ENCODE measurements at places on chromosomes 1 and 21.

GRCh38 chr1:14062669-14063068 is 362.7 kb downstream of the PRDM2 start:
- H3K4me1 ChIP-seq: no peaks in the 10 kb centered on the region
- no peaks in the 10 kb centered on the region for H3K36me3 ChIP-seq
- H3K27ac ChIP-seq: no peak overlapping the region
- H3K27me3 ChIP-seq: no peaks in the 10 kb centered on the region

DNA sequence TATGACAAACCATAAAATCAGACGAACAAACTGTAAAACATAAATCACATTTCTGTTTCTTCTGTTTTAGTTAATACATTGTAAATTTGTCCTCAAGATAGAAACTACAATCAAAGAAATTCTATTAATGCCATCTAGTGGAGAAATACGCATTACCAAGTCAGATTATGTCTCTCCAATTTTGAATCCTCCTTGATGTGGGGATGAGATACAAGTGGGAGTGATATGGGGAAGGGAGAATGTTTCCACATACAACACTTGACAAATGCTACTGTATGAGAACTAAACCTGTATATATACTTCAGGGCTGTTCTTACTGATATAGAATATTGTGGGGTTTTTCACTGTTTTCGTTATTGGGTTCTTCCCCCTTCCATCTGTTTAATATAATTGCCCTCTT is 2.6 kb downstream of the HFM1 start:
- H3K4me3 ChIP-seq: no peak overlapping the region
- no peaks in the 10 kb centered on the region for H3K36me3 ChIP-seq

DNA sequence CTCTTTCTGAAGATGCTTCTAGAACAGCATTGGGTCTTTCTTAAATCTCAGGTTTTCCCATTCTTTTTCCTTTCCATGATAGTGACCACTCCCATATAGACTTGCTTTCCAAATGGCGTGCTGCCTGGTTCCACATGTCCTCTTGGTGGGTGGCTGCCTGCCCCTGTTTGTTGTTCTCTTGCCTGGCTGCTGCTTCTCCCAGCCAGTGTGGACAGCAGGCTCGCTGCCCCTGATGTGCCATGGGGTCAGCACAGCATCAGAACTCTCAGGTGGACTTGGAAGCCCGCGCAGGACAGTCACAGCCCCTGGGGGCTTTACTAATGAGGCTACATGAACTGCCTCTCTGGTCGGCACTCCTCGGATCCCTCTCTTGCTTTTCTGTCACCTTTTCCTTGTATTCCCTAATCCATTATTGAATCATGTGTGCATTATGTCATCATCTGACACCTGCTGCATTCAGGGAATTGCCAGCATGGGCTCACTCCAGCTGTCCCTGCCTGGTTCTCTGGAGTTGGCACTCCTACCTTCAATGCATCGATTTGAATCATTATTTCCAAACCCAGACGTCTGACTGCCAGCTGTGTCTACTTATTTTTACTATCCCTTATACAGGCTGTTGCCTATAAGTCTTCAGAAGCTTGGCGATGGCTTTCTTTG is 100.5 kb upstream of the COA6 start:
- H3K4me3 ChIP-seq: no peak overlapping the region
- H3K4me1 ChIP-seq: no peaks in the 10 kb centered on the region
- no peak overlapping the region for H3K27ac ChIP-seq
- H3K27me3 ChIP-seq: no peaks in the 10 kb centered on the region

DNA sequence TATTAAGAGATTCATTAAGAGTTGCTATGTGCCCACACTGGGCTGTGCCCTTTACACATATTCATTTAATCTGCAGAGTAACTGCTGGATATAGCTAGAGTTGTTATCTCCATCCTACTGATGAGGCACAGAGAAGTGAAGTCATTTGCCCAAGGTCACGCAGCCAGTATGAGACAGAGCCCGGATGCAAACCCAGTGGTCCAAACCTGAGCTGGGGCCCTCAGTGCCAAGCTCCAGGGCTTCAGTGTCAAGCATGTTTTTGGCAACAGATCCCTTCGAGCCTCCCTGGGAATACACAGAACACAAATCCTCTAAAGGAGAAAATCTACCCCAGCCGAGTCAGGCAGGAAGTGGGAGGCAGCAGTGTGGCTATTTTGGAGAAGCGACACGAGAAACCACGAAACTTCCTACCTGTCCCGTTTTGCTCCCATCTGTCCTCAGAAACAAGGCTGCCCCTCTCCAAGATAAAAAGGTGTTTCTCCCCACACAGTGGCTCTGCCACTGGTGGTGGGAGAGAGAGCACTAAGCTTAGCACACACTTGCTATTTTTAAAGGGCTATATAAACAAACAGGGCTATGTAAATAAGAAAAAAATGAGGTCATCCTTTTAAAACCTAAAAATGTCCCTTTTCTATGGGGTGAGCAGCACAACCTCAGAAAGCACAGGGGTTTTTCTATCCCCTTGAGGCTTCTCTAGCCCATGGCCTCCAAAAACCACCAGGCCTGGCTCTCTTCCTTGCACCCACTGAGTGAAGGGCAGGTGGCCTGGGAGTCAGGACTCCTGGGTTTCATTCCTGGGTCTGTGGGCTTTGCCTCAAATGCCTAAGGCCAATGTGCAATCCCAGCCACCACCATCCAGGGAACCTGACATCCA is 138.6 kb upstream of the EDN2 start:
- H3K36me3 ChIP-seq: peaks cover 9% of the 10 kb centered on the region
- H3K4me3 ChIP-seq: no peak overlapping the region
- no peaks in the 10 kb centered on the region for H3K27me3 ChIP-seq
- no peak for DNase-seq
- H3K27ac ChIP-seq: no peak overlapping the region

DNA sequence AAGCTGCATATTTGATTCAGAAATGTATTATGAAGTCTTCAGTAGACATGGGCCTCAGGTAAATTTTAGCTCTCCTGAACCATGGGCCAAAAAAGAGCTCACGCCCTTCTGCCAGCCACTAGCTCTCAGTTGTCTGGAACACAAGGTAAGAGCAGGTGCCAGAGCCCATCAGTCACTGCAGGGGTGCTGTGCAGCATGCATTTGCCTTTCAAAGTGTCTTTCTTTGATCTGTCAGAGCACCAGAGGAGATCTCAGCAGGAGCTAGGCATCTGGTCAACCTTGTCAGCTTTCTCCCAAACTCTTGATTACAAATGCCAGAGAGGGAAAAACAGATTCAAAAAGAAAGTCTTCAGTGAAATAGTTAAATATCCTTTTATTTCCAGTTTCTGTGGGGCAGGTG is 332.3 kb downstream of the COL11A1 start:
- DNase-seq: no peak
- H3K36me3 ChIP-seq: no peaks in the 10 kb centered on the region
- no peak overlapping the region for H3K4me3 ChIP-seq
- H3K27me3 ChIP-seq: no peaks in the 10 kb centered on the region
- H3K27ac ChIP-seq: no peak overlapping the region

- no peaks in the 10 kb centered on the region for H3K4me1 ChIP-seq
- H3K27ac ChIP-seq: no peak overlapping the region
- H3K27me3 ChIP-seq: no peaks in the 10 kb centered on the region
Measured at GRCh38 chr1:82486969-82487368, 686.2 kb downstream of the ADGRL2 start.

DNA sequence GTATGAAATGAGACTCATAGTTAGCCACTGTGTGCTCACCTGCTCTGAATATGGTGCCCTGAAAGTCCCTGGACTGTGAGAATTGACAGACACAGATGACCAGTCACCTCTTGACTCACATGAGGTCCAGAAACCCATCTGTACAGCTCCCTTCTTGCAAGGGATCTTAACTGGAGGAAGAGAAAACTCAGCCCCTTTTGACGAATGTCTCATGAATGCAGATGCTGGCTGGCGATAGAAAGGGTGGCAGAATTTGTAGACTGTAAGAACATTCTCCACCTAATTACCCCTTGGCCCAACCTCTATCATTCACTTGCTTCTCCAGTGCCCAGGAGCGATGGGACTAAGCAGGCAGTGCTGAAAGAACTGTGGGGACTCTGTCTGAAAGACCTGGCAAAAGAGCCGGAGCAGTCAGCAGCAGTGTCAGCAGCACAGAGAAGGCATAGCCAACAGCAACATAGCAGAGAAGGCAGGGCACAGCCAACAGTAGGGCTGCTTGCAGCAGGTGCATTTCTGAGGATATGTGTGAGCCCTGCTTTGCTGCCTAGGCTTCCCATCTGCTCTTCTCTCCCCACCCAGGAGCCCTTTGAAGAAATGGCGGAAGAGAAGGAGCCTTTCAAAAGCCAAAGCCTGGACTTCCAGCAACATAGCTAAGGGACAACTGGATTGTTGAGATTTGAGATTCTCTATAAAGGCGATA is 25.8 kb upstream of the IFNGR2 start:
- no peak overlapping the region for H3K27ac ChIP-seq
- H3K36me3 ChIP-seq: no peaks in the 10 kb centered on the region
- no peak for DNase-seq
- H3K4me3 ChIP-seq: no peak overlapping the region
- H3K27me3 ChIP-seq: no peaks in the 10 kb centered on the region

DNA sequence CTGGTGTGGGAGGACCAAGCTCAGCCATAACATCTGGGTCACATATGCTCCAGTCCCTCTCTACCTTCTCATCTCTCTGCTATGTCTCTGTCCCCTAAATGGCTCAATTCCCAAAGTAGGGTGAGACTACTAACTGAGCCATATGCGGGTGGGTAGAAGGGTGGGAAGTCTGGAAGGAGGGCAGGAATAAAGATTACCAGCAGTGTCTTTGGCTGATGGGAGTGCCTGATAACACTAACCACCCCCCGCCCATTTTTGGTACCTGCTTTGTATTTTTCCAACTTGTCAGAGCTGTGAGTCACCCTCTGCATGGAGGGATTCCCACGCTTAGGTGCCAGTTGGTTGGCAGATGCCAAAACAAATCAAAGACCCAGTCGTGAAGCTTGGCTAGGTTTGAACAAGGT is 14.9 kb upstream of the SSBP3 start:
- no peak for DNase-seq
- H3K4me3 ChIP-seq: no peak overlapping the region
- no peak overlapping the region for H3K27ac ChIP-seq
- no peaks in the 10 kb centered on the region for H3K27me3 ChIP-seq
- H3K36me3 ChIP-seq: no peaks in the 10 kb centered on the region
- no peaks in the 10 kb centered on the region for H3K4me1 ChIP-seq

DNA sequence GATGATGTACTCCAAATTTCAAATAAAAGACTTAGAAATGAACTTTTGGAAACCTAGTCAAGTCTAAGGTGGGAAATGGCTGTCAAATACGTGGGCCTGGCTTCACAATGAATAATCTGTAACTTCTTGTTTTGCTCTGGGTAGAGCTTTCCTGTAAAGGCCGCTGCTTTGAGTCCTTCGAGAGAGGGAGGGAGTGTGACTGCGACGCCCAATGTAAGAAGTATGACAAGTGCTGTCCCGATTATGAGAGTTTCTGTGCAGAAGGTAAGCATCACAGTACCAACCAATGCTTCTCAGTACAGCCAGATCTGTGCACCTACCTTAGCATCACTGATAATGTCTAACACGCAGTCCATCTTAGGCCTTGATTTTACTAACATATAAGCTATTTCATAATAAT is 73.6 kb downstream of the TPR start:
- no peaks in the 10 kb centered on the region for H3K4me1 ChIP-seq
- H3K27me3 ChIP-seq: no peaks in the 10 kb centered on the region
- no peak for DNase-seq
- H3K4me3 ChIP-seq: no peak overlapping the region
- no peak overlapping the region for H3K27ac ChIP-seq

DNA sequence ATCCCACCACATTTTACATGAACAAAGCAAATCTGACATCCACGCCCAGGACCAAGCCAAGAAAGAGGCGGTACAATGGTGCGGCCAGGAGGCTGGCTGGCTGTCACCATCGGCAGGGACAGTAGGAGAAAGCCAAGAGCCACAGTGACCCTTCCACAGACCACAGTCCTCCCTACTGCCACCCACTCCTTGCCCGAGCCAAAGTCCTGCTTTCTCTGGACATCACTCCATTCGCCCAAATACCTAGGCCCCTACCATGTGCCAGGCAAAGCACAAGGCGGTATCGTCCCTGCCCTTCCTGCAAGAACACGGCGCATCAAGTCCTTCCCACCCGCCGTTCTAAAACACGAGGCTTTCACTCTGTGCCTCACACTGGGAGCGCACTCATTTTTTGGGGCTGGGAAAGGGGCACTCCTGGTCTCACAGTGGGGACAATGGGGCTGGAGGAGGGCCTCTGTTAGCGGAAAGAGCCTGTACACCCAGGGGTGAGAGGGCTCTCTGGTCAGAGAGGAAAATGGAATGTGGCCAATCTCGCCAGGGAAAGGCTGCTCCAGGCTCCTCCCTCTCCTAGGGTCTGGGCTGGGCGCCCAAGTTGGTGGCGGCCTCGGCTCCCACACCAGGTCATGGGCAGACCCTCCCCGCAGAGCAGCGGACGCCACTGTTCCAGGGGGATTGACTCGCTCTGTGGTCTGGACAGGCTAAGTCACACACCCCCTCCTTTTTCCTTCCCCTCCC is 26.5 kb downstream of the SSBP3 start:
- no peaks in the 10 kb centered on the region for H3K36me3 ChIP-seq
- no peaks in the 10 kb centered on the region for H3K27me3 ChIP-seq
- H3K4me3 ChIP-seq: no peak overlapping the region
- H3K27ac ChIP-seq: no peak overlapping the region

DNA sequence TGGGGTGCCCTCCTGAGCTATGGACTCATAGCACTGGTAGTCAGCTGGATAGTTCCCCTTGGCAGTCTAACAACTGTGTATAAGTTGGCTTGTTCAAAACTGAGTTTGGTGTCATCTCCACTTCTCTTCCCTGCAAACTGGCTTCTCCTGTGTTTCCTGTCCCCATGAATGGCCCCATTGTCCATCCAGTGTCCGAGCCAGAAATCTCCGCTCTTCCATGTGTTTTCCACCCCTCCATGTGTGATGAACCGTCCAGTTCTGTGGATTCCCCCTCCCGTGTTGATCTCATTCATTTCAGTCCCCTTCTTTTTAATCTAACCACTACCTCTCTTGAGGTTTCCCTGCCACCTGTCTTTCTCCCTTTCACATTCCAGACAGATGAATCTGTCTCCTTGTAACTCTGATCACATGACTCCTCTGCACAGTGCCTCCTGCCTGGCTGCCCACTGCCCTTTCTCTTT is 195.7 kb downstream of the ROR1 start:
- H3K4me3 ChIP-seq: no peak overlapping the region
- no peaks in the 10 kb centered on the region for H3K27me3 ChIP-seq
- no peaks in the 10 kb centered on the region for H3K36me3 ChIP-seq
- DNase-seq: no peak
- no peak overlapping the region for H3K27ac ChIP-seq

DNA sequence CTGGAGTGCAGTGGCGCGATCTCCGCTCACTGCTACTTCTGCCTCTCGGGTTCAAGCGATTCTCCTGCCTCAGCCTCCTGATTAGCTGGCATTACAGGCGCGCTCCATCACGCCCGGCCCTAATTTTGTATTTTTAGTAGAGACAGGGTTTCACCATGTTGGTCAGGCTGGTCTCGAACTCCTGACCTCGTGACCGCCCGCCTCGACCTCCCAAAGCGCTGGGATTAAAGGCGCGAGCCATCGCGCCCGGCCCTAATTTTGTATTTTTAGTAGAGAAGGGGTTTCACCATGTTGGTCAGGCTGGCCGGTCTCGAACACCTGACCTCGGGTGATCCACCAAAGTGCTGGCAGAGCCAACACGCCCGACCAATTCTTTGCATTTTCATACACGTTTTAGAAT is 48.0 kb upstream of the LCE5A start:
- H3K27ac ChIP-seq: no peak overlapping the region
- no peaks in the 10 kb centered on the region for H3K36me3 ChIP-seq
- H3K27me3 ChIP-seq: peaks cover 6% of the 10 kb centered on the region
- no peak overlapping the region for H3K4me3 ChIP-seq
